Placental pericyte (primary cell): ENCODE measurements at places on chromosomes 11 and 22. TPM values are rescaled to one million over a fixed set of nuclear protein-coding genes. Genes with fewer than 3 reads are reported as not detected.

POLD3 gene
- total RNA-seq = 6.3 and 19.8 TPM in 2 replicates

GRIK4 gene
- 0.22 and 0.29 TPM in 2 replicates for total RNA-seq

ZMAT5 gene
- 13.6 and 20.2 TPM in 2 replicates for total RNA-seq

MS4A12 gene
- total RNA-seq = not detected in 2 replicates

ABTB2 gene
- 12.5 and 15.2 TPM in 2 replicates for total RNA-seq

CRACR2B gene
- total RNA-seq = 0.66 and 1.4 TPM in 2 replicates

OR5L1 gene
- not detected in 2 replicates for total RNA-seq

TLCD5 gene
- 6.6 and 16.0 TPM in 2 replicates for total RNA-seq

VWCE gene
- total RNA-seq = 1.1 TPM in 2 replicates

RAG1 gene
- under 0.01 and 0.57 TPM in 2 replicates for total RNA-seq

MMP1 gene
- 19.7 and 1,229 TPM in 2 replicates for total RNA-seq

APLNR gene
- not detected in 2 replicates for total RNA-seq

EPS8L2 gene
- 51.4 and 51.7 TPM in 2 replicates for total RNA-seq

PANX3 gene
- not detected in 2 replicates for total RNA-seq

OR8A1 gene
- under 0.01 TPM in 2 replicates for total RNA-seq

DDI1 gene
- total RNA-seq = not detected in 2 replicates

DEFB131B gene
- total RNA-seq = not detected in 2 replicates

MYOD1 gene
- total RNA-seq = not detected in 2 replicates

TREH gene
- not detected in 2 replicates for total RNA-seq

APOA1 gene
- total RNA-seq = not detected in 2 replicates

HEPN1 gene
- not detected in 2 replicates for total RNA-seq

OTUB1 gene
- total RNA-seq = 38.7 and 55.8 TPM in 2 replicates

TPBGL gene
- 0.14 TPM in 1 of 2 replicates, not detected in the other for total RNA-seq

DGKZ gene
- total RNA-seq = 48.8 and 86.6 TPM in 2 replicates

C11orf91 gene
- 0.14 TPM in 1 of 2 replicates, not detected in the other for total RNA-seq

NAA40 gene
- 16.2 and 17.8 TPM in 2 replicates for total RNA-seq

GLB1L3 gene
- total RNA-seq = not detected in 2 replicates

TEX12 gene
- total RNA-seq = 0.22 TPM in 1 of 2 replicates, not detected in the other

PATE2 gene
- 0.29 TPM in 1 of 2 replicates, not detected in the other for total RNA-seq

KCNA4 gene
- not detected in 2 replicates for total RNA-seq

PATE4 gene
- total RNA-seq = not detected in 2 replicates
